ENCODE measurements at places on chromosomes 13 and 19. TPM values are rescaled to one million over a fixed set of nuclear protein-coding genes. Genes with fewer than 3 reads are reported as not detected.

DNA sequence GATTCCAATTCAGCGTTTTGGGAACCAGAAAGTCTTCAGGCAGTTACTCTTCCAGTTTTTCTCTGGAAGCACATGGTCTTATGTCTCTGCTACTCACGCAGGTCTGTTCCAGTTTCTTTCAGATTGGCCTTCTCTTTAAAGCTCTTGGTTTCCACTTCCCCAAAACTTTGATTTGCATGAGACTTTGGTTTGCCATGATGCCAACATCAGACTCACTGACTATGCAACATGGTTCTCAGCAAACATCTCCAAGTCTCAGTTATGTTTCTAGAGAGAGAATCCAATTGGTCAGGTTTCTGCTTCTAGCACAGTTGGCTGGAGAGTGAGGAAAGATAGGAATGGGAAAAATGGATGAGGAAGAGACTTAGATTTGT lies 3.1 kb downstream of the AKAP11 start:
- DNase-seq = no peak

DNA sequence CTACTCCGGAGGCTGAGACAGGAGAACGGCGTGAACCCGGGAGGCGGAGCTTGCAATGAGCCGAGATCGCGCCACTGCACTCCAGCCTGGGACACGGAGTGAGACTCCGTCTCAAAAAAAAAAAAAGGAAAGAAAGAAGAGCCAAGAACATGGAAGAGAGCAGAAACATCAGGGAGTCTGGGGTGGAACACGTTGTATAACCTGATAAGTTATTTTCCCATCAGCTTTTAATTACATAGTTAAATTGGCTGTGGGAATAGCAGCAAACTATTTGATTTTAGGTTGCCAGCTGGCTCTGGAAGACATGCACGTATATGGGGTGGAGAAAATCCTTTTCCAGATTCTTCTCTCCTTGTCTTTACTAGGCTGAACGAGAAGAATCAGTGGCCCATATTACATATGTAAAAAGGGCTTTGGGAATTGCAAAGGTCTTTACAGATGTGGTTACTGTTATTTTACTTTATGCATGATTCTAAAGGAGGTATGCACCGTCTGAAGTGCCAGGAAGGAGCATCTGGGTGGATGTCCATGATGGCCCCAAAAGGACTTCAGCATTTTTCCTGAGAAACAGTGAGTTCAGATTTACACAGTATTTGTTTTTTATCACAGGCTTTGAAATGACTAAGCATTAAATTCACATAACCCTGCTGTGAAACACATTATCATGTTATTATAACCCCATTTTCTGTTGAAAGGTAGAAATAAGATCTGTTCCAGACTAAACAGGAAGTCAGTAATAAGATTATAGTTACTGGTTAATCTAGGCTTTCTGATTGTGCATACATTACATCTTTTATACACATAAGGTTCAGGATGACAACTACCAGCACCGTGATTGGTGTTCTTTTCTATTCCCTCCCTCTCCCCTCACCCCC lies 4.6 kb upstream of the NAA16 start:
- DNase-seq = no peak

DNA sequence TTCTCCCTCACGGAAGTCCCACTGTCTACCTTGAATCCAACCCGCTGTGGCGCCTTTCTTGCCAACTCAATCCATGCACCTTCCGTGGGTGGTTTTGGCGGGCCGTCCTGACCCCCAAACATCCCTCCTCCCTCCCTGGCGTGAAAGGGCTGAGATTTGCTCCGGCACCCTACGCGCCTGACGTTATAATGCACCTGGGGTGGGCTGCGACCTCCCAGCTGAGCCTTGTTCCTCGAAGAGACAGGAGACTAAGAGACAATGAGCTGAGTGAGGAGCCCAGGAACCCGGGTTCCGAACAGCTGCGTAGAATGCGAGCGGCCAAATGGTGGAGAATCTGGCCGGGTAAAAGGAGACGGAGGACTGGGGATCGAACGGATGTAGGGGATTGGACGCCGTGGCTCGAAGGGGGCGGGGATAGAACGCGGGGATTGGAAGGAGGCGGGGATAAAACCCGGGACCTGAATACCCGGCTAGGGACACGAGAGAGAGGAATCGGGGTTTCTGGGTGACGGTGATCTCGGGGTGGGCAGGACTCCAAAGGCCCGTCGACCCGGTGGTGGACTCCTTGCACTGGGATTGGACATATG lies at the start of gene CPT1C:
CPT1C (plus strand) TSS at position 461 of the 587 bp plus-strand sequence. CDS start 1,137 bp downstream, outside the sequence.
- DNase-seq = peak; percentile 91

DNA sequence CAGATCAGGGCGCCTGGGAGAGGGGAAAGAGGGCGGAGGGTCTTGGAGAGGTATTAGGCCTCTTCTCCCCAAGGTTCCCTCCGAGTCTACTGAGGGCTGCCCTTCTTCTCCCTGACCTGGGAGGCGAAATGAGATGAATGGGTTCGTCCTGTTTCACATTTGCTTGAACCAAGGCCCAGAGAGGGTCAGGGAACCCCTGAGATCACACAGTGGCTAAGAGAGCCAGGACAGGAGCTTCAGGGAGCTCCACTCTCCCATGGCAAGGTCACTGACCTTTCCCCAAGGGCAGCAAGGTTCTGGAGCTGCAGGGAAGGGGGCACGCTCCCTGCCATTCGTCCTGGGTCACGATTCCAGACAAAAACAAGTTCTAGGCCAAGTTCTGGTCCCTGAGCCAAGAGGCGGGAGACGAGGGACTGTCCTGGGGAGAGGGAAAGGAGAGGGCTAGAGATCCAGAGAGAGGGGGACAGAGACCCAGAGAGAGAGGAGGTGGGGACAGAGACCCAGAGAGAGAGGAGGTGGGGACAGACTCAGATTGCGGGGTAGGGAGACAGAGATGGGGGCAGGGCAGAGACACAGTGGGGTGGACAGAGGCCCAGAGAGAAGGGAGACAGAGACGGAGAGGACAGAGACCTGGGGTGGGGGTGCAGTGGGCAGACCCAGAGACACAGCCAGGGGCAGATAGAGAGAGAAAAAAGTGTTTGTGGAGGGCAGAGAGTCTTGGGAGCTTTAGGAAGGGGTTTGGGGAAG lies 541 bp downstream of the ASPDH start:
- DNase-seq = no peak

DNA sequence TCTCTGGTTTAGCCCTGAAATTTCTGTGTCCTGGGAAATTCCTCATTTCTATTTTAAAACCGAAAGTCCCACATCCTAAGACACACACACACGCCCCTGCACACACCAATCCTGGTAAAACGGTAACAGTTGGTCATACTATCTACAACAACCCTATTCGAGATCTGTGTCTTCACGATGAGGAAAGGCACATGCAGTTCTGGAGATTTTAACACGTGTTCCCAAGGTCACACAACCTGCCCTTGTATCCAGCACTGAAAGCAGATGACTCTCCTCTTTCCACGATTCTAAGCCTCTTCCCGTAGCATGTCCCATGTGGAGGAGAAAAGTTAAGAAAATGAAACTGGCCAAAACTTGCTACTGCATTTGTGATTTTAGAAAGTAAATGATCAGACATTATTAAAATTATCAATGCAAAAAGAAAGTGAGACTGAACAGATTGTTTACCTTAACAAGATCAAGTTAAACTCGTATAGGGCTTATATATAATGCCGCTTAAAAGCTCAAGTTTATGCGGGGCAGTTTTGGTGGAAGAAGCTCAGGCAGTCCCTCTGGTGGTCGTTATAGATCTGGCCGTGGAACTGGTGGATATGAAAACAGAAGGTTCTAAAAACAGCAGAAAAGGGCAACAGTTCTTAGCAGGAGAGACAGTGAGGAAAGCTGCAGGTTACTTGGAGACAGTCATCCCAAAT lies 32.7 kb downstream of the VSTM1 start:
- no peak for DNase-seq

Gene OR4F17
- total RNA-seq = 0.08 TPM

DNA sequence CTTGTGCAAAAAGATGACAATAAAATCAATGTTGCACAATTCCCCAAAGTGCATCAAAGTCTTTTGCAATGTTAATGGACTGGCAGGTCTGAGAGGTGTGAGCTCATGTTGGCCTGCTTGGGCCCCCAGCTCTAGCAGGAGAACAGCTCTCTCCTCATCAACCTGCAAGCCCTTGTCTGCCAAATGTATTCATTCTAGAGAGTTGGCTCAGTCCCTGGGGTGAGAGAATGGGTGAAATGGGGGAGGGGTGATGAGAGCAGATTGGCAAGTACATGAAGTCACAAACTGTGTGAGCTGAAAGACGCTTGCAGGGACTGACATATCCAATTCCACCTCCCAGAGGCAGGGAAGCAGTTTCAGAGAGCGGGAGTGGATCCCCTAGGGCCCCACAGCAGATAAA lies 465.1 kb upstream of the ZNF507 start:
- DNase-seq = no peak

- DNase-seq = no peak
These were observed 2.1 kb upstream of the CEACAM7 start for GRCh38 chr19:41689993-41690800.

Gene KCNN4
- total RNA-seq = 0.63 TPM

Gene CALR3
- total RNA-seq = not detected

DNA sequence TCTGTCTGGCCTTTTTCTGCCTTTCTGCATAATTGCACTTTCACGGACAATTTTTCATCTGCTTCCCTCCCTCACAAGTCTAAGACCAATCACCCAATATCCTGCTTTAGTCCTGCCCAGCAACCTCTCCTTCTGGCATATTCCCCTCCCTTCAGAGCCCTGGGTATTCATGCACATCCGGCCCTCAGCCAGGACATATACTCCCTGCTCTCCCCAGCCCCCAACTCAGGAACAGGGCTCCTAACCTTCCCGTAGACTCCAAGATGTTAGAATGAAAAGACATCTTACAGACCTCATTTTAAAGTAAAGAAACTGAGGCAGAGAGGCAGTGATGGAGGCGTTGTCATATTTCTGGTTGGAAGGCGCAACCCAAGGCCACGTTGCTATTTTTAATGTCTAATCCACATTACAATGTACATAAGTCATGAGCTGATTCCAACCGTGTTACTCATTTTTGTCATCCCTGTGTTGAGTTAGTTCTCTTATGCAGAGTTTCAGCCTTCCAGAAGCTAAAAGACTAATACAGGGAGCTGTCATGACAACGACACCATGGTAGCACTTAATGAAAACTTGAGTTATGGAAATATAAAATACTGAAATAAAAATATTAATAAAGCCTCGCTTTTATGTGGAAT lies 209.2 kb downstream of the TSHZ3 start:
- no peak for DNase-seq

GRCh38 chr13:113078902-113079780 lies 26.4 kb upstream of the F7 start:
- no peak for DNase-seq

Gene MIER2
- 14.8 TPM for total RNA-seq

Gene ZNRF4
- not detected for total RNA-seq

DNA sequence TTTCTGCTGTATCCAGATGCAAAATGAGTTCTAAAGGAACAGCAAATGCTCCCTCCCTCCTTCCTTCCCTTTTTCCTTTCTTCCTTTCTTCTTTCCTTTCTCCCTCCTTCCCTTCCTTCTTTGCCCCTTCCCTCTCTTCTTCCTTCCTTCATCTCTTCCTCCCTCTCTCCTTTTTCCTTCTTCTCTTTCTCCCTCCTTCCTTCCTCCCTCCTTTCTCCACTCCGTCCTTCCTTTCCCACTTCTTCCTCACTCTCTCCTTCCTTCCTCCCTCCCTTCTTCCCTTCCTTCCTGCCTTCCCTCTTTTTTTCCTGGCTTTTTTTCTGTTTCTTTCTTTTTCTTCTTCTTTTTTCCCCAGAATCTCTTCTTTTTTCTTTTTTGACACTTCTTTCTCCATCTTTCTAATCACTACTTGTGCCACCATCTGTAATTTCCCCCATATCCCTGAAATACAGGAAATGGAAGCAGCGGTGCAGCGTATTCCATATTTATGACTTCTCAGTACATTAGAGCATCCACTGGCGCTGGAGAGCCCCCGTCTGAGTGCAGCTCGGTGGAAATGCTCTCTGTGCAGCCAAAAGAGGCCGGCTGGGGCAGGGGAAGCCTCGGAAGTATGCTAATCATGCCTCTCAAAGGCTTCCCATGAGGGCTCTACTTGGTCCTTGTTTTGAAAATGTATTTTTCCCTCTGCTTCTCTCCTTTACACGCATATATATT lies 275.6 kb downstream of the TSHZ3 start:
- no peak for DNase-seq

Gene ZNF726
- 23.3 TPM for total RNA-seq

DNA sequence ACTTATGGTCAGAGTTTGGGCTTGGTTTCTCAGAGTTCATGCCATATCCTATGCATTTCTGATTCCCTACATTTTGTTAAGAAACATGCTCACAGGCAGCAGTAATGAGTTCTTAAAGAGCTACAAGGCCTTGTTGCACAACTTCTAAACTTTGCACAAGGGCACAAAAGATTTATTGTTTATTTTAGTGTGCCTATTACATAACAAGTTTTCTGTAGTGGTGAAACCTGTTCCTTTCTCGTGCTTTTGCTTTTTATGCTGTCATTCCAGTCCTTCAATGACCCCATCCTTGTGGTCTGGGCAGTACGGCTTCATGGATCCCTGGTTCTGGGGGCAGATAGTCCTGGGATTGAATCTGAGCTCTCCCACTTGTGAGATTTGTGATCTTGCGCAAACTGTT lies 17.8 kb downstream of the ZNF507 start:
- no peak for DNase-seq

DNA sequence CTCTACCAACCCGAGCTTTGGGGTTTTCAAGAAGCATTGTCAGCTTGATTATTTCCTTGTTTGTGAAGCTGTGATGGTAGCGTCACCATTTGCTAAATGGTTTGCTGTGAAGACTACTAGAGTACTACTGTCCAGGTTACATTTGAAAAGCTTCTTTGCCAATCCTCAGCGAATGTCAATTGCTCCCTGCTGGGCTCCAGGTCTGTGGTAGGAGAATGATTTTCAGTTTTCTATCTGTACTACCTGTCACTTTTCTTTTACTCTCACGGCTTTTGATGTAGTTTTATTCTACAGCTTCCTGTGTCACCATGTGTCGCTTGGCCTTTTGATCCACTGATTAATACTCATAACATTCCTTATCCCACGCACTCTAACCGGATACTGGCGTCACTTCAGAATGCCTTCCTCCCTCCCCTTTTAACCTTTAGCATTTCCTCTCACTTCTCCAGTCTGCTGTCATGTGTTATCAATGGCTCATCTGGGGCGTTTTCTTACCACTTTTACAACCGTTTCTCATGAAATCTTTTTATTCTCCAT lies 7.5 kb upstream of the GPR183 start:
- DNase-seq = no peak

- DNase-seq = peak; percentile 78
These were observed at the start of gene SCGB2B2 for GRCh38 chr19:34676697-34677385. SCGB2B2 (minus strand) TSS chr19:34677159; CDS start chr19:34594563, 82,596 bp downstream.

DNA sequence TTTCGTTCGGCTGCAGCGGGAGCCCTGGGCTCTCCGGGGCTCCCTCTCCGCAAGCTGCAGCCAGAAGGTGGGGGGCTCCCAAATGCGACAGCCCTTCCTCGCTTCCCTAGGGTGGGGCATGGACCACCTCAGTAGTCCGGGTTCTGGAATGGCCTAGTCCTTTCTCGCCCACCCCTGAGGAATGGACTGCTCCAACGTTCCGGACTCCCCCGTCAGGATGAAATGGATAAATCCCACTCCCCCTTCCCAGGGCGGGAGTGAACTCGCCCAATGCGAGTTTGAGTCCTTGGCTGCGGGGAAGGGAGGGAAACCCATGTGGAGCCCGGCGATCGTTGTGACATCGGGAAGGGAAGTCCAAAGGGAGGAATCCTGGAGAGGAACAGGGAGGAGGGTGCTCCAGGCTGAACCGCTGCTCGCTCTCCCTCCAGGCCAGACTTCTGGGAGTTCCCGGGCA lies 5.5 kb downstream of the HRC start:
- peak; percentile 90 for DNase-seq

Data from SJCRH30 (cell line).